Stimulated activated CD4-positive, alpha-beta T cell treated with anti-CD3 and anti-CD28 coated beads, Interleukin-1b, Interleukin-23, amount 100 ng/mL, for 4 hours (primary cell): ENCODE measurements at places on chromosomes 16 and 17.

DNA sequence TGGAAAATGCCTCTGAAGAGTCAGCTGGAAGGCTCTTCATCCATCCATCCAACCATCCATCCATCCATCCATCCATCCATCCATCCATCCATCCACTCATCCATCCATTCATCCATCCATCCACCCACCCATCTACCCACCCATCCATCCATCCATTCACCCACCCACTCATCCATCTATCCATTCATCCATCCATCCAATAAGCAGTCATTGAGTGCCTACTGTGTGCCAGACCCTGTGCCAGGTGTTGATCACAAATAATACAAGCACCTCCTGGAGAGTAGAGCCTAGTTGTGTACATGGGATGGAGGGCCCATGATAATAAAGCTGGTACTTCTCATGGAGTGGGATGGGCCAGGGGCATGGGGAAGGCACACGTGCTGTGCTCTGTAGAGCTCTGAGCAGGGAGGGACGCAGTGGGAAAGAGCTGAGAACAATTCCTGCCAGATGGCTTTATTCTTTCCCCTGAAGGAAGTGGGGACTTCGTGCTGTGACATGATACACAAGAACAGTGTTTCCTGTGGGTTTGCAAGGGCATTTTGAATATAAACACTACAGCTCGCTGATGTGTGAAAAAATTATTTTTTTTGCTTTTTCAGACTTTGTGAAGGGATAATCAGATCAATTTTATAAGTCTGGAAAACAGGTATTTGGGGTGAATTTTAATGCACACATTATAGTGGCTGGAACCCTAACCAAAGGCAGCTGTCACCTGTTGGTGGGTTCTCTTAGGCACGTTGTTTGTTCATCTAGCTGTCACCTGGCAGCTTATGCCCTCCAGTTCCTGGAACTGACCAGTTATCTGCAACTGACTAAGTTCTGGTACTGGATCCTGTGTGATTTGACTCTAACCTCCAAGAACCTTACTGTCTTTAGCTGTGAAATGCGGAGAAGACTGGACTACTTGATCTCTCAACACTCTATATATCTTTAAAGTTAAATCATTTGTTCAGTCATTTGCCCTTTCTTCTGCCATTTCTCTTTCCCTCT, 61.3 kb downstream of the PRKCB start:
- no peak for DNase-seq

DNA sequence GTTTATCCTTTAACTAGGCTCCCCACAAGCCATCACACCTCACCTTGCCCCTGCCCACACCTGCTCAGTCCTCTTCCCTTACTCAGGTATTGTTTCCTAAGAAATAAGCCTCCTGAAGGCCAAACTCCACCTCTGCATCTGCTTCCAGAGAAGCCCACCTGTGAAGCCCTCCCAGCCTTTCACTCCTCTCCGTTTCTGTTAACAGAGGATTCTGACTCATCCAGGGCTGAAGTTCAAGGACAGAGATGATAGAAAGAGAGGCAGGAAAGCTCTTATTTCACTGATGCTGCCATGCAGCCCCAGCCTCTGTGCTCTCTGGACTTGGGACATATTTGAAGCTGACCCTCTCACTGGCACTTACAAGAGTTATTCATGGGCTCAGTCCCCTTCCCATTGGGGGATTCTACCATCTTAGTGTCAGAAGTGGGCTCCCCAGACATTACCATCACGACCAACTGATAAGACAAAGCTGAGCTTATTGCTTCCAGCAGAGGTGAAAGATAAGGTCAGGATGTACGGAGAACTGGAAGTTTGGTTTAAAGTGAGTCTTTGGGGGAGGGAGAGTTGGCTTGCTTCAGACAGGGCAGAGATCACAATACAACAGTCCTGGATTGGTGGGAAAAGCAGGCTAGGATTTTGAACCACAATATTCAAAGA, 35.3 kb upstream of the XYLT2 start:
- no peak for DNase-seq

GRCh38 chr16:23082161-23082788, 67.0 kb downstream of the USP31 start:
- no peak for DNase-seq

- DNase-seq: no peak
Observed at GRCh38 chr17:38671939-38672720, 2.6 kb downstream of the EPOP start.

- DNase-seq: no peak
Observed at GRCh38 chr17:82965371-82965770, 114.0 kb upstream of the METRNL start.

GRCh38 chr16:48409839-48410632, 24.8 kb upstream of the SIAH1 start:
- DNase-seq: no peak

DNA sequence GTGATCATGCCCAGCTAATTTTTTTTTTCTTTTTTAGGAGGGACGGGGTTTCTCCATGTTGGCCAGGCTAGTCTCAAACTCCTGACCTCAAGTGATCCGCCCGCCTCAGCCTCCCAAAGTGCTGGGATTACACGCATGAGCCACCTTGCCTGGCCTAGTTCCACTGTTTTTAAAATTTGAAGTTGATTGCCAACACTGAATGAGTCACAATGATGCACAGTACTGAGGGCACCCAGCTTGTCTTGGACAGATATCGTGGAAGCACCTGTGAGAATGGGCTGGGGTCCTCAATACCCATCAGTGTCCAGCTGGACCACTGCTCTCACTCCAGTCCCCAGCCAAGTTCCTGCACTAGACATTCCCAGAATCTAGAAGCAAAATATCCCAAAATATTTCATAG, 2.5 kb downstream of the KNOP1 start:
- no peak for DNase-seq

DNA sequence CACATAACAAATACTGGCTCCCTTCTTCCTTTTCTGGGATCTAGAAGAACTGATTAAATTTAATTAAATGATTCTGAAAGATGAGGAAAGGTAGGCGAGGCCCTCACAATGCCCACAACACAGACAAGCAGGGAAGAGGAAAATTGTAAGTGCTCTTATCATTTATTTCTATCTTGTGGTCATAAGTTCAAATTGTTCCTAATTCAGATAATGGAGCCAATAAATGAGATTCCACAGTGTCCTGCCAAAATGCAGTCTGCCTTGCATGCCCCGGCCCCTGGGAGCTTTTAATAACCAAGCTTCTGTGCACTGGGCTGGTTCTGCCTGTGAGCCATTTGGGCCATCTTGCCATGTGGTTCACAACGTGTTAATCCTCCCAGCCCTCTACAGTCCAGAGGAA, 97.0 kb downstream of the CMC2 start:
- no peak for DNase-seq

GRCh38 chr17:31631766-31632165, 227.3 kb downstream of the COPRS start:
- no peak for DNase-seq
